ENCODE measurements at places on chromosomes 16 and 17.

DNA sequence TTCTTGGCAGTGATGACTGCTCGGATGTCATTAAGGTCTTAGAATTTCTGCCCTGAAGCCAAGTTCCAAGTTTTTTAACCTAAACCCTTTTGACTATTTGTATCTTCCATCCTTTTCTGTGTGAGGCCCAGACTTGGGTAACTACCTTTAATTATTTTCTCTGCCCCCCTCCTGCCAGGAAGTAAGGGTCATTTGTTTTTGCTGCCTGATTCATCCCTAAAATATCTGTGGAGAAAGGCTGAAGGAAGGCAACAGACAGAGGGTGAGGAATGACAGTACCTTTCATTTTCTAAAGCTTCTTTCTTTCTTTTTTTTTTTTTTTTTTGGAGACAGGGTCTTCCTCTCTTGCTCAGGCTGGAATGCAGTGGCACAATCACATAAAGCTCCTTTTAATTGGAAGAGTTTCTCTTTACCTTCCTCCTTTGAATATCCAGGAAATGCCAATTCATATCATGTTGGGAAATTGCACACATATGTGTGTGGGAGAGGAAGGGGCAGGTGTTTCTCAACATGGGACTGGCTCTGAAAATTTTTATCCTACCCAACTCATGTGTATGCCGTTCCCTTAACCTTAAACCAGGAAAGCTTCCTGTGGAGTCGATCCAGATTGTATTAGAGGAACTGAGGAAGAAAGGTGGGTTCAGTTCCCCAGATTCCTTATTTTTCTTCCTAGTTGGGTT lies 957 bp downstream of the VPS25 start:
- DNase-seq: no peak

- no peak for DNase-seq
Measured at GRCh38 chr16:61909074-61909473, 127.2 kb downstream of the CDH8 start.

- no peak for DNase-seq
Measured at GRCh38 chr16:14284930-14285512, 213.9 kb downstream of the MRTFB start.

- no peak for DNase-seq
Measured at GRCh38 chr17:15103785-15104184, 161.3 kb downstream of the PMP22 start.

DNA sequence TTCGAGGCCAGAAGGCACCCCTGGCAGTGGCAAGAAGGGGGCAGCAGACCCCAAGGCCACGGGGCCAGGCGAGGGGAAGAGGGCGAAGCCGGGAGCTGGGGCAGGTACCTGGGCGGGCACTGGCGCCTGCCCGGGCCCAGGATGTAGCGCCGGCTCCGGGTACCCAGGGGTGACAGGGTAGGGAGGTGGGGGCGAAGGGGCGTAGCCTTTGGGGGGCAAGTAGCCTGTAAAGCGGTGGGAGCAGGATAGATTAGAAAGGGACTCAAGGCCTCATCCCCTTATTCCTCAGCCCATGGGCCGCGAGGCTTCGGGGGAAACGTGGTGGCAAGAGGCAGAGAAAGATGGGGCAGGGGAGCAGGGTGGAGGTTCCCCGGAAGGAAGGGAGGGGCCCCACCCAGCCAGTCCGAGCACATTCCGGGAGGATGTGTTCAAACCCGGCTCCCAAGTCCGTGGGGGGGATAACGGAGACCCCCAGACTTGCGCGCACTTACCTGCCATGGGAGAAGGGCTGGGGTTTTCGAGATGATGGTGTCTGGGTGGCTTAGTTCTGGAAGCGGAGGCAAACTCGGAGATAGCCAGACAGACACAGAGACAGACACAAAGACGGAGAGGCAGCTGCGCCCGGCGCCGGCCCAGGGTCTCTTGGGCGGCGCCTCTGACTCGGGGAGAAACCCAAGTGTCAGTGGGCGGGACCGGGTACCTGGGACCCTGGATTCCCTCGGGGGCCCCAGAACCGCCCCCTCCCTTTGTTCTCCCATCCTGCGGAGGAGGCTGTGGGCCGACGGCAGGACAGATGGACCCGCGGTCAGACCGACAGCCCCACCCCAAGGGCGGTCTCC lies 493 bp downstream of the PLSCR3 start:
- DNase-seq: no peak

DNA sequence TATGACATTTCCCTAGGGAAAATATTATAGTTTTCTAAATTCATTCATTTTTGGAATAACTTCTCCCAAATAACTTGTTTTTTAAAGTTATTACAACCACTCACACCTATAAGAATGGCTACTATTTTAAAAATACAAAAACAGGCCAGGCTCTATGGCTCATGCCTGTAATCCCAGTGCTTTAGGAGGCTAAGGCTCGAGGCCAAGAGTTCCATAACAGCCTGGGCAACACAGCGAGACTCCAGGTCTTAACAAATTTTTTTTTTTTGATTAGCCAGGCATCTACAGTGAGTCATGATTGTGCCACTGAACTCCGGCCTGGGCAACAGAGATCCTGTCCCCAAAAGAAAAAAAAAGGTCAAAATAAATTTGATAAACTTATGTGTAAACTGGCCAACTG lies 43.6 kb upstream of the YPEL2 start:
- no peak for DNase-seq

- DNase-seq: no peak
Measured at GRCh38 chr17:58624751-58625150, 67.1 kb downstream of the TEX14 start.

DNA sequence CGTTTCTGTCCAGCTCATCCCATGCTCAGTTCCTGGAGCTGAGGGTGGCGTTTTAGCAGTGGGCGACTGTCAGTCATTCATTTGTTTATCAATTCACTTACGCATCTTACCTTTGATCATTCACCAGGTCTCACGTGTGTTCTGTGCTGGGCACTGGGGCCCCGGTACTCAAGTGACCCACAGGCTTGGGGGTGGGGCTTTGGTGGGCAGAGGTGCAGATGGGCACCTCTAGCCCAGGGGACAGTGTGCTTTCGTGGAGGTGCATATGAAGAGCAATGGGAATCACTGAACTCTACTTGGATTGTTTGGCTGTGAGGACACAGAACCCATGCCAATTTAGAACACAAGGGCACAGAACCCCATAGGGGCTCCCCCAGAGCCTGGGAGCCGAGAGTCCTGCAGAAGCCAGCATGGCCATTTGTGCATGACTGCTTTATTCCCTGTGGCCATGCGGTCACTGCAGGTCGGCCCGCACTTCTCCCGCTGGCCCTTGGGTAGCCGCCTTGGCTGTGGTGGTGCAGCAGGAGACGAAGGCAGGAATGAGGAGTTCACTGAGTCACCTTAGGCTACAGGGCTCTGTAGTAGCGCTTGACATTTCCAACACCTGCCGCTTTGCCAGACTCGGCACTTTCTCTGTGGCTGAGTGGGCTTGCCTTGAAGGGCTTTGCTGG lies 144.6 kb downstream of the SNX29 start:
- no peak for DNase-seq

GRCh38 chr16:7304279-7304678 lies 28.4 kb upstream of the RBFOX1 start:
- DNase-seq: no peak

GRCh38 chr16:88619859-88620815 lies 18.2 kb upstream of the IL17C start:
- no peak for DNase-seq

DNA sequence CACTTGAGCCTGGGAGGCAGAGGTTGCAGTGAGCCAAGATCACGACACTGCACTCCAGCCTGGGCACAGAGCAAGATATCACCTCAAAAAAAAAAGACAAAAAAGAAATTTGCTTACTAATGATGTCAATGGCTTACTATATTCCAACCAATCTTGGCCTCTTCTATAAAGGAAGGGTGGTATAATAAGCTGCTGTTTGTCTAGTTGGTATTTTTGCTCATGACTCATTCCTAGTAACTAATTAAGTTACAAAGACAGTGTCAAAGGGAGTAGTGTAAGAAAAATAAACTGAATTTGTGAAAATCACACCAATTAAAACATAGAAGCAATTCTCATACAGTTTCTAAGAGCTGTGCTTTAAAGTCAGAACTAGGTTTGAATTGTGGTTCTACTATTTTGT lies 82.5 kb downstream of the NLK start:
- no peak for DNase-seq

GRCh38 chr17:29219378-29220047 lies 27.1 kb upstream of the CRYBA1 start:
- peak; percentile 75 for DNase-seq

- no peak for DNase-seq
Measured at GRCh38 chr16:47699106-47699505, 238.0 kb downstream of the PHKB start.

DNA sequence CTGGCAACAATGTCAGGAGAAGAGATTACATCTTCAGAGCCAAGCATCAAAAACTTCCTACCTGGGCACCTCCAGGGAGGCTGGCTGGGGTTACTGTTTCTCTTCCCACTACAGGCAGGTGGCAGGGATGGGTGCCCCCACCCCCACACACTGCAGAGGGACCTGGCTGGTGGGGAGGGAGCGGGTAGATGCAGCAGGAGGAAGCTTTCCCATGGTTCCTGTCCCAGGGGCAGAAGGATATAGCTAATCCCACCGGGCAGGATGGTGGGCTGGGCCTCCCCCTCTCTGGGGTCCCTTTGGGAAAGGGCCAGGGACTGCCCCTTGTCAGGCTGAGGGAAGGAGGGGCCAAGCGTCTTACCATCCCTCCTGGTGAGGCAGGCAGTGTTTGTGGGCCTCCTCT lies 16.7 kb upstream of the MTMR4 start:
- no peak for DNase-seq

DNA sequence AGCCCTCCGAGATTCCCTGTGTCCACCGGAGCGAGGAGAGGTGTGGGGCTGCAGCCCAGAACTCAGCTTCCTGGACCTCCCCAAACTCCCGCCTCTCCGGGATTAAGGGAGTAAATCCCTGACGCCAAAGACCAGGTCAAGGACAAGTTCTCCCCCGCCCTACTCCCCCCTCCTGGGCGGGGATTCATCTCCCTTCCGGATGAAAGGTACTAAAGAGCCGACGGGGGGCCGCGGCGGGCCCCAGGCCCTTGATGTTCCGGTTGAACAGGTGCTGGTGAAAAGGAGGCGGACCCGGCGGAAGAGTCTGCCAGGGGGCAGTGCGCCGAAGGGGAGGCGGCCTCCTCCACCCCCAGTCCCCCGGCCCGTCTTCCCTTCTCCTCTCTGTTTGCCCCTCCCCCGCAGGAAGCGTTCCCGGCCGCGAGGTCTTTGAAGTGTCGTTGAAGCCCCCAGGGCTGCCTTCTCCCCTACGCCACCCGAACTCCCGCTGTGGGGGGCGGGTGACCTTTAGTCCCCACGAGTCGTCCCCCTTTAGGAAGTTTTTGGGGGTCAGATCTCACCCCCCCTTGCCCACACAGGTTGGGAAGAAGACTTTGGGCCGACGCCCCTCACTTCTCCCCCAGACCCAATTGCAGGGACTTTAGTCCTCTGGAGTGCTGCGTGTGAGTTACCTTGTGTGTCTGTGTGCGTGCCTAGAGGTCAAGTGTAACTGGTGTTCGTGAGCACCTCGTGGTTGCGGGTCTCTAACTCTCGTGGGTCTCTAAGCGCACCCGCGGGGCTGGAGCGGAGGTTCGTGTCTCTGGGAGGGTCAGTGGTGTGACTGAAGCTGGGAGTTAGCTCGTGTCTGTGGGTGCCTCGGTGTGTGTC lies 1.1 kb upstream of the MLLT6 start:
- DNase-seq: no peak

DNA sequence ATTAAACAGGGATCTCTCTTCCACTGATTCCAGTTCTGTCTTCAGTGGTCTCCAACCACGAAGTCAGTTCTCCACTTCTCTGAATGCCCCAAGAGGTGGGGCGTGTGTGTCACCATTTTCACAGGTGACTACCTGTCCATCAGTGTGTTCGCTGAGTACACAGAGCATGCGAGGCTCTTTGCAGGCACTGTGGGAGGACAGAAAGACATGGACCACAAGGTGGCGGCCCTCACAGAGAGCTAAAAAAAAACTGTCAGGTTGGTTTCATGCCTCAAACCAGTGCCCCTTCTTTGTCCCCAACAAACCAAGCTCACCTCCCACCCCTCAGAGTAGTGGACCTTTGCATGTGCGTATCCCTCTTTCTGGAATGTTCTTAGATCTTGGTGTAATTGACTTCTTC lies 13.8 kb downstream of the EMP2 start:
- DNase-seq: no peak

GRCh38 chr16:14111713-14112538 lies 40.8 kb downstream of the MRTFB start:
- DNase-seq: no peak

- no peak for DNase-seq
Measured at GRCh38 chr17:40171750-40172149, 5.5 kb upstream of the RAPGEFL1 start.

- DNase-seq: no peak
Measured at GRCh38 chr16:27725236-27726000, 175.5 kb downstream of the KATNIP start.

DNA sequence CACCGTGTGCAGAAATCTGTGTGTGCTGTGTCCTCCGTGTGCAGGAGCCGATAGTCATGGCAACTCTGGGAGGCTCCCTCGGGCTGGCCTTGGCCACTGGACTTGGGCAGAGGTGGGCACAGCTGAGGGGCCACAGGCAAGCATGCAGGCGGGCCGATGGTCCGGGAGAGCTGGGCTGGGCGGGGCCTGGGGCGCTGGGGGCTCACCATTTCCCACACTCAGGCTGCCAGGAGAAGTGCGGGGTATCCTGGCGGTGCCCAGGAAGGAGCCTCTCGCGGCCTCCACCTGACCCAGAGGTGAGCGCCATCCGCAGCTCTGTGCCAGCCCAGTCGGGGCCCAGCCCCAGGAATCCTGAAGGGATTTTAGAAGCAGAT lies 28.4 kb downstream of the BAHCC1 start:
- DNase-seq: no peak

GRCh38 chr16:47939680-47940079 lies 216.1 kb downstream of the ABCC12 start:
- no peak for DNase-seq

- no peak for DNase-seq
Measured at GRCh38 chr16:84138824-84139627, 6.0 kb downstream of the HSDL1 start.

Measured in NCI-H460 (cell line).